Ascending aorta (tissue), 2 donors: ENCODE measurements at places on chromosomes 3 and 15. TPM values are rescaled to one million over a fixed set of nuclear protein-coding genes. Genes with fewer than 3 reads are reported as not detected.
A peak's percentile ranks its signal among the peaks of the same experiment; 100 is the strongest.

- DNase-seq: no peak
These were observed 310.5 kb upstream of the TPM1 start for GRCh38 chr15:62732078-62732477.

GRCh38 chr3:181695661-181696491 lies 15.8 kb upstream of the SOX2 start:
- no peak for DNase-seq

DNA sequence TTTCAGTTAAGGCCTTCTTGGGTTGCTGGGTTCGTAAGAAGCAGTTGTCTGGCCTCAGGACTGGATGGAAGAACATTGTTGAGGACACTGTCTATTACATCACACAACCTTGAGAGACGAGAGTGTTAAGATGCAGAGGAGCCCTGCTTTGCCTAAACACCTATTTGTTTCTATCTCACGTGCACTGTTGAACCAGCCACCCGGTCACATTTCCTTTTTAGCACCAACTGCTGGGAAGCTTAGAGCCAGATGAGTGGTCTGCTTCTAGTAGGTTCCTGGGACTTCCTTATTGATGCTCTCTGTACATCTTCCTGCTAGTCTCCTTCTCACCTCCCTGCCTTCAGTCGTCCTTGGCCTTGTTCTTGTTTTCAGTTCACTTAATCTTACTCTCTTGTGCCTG lies 22.3 kb downstream of the CAND2 start:
- DNase-seq: no peak

DNA sequence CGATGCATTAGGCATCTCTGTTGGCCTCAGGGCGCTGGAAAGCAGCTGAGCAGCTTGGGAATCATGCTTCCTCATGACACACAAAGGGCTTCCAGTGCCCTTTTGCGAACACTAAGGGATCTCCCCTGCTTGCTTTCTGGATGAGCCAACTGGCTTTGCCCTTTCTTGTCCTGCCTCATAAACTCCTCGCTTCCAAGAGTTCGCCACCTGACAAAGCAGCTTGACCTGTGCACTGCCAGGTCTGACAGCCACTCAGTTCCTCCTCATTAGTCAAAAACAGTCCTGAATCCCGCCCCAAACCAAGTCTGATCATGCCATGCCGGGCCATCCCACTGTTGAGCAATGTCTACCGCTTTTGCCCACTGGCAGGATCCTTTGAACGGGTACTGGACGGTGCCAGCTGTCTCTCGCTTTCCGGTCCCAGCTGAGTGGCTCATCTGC lies 265.4 kb upstream of the LYSMD4 start:
- no peak for DNase-seq

DNA sequence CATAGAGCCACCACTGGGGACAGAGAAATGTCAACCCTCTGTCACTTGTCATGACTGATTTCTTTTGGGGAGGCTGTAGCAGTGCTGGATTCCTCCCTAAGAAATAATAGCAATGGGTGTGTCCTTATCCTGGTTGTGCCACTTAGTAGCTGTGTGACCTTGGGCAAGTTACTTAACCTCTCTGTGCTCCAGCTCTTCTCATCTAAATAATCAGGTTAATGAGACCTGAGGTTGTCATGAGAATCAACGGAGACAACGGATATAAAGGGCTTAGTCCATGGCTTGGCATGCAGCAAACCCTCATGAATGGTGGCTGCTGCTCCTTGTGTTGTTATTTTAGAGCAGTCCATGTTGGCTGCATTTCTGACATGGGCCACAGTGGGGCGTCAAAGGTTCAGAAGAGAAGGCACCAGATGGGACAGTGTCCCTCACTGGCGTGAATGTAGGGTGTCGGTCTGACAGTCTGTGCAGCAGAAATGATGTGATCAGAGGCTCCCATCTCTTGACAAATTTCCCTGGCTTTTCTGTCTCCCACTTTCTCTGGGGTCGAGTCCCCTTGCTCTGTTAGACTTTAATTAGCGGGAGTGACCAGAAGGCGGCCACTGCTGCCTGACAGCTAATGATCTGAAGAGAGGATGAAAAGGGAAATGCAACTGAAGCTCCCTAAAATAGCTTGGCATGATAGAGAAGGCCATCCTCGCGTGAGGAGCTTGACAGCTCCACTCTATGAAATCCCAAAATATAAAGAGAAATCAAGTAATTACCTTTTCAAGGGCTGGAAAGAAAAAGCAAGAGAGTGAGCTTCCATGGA lies 209.4 kb downstream of the CADPS start:
- DNase-seq: peak; percentile 68

GRCh38 chr15:61141497-61142125 lies 87.5 kb downstream of the RORA start:
- DNase-seq: no peak

GRCh38 chr3:189534531-189534930 lies 96.7 kb upstream of the TP63 start:
- no peak for DNase-seq

- peak; percentile 22 for DNase-seq
These were observed 36.8 kb downstream of the TRANK1 start for GRCh38 chr3:36907911-36908646.

GRCh38 chr3:129657261-129658046 lies 51.0 kb upstream of the PLXND1 start:
- no peak for DNase-seq

GRCh38 chr15:77224352-77224751 lies 153.4 kb upstream of the TSPAN3 start:
- no peak for DNase-seq

- no peak for DNase-seq
These were observed 48.8 kb upstream of the HEG1 start for GRCh38 chr3:125104639-125105038.

- DNase-seq: no peak
These were observed 258.7 kb downstream of the SLCO3A1 start for GRCh38 chr15:92112180-92112579.

GRCh38 chr15:29699791-29700190 lies 122.5 kb downstream of the TJP1 start:
- no peak for DNase-seq

DNA sequence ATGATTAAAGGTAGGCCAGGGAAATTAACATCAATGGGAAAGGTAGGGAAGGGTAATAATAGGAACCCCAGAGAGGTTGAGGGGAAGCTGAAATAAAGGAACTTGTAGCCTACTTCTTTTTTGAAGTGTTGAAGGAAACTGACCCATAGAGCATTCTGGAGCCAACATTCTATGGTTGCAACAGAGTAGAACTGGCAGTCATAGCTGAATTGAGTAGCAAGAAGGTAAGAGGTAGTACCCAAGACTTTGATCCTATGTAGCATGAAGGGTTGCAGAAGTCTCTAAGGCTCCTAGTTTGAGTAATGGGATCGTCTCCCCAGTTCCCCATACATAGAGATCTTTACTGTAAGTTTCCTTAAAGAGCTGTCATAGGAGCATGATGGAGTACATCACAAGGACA lies 7.4 kb upstream of the ZNF774 start:
- DNase-seq: no peak

- DNase-seq: no peak
These were observed 3.9 kb downstream of the EPM2AIP1 start for GRCh38 chr3:36989005-36989404.

GRCh38 chr3:64686446-64686908 lies 1.3 kb downstream of the ADAMTS9 start:
- peak; percentile 79 for DNase-seq

DNA sequence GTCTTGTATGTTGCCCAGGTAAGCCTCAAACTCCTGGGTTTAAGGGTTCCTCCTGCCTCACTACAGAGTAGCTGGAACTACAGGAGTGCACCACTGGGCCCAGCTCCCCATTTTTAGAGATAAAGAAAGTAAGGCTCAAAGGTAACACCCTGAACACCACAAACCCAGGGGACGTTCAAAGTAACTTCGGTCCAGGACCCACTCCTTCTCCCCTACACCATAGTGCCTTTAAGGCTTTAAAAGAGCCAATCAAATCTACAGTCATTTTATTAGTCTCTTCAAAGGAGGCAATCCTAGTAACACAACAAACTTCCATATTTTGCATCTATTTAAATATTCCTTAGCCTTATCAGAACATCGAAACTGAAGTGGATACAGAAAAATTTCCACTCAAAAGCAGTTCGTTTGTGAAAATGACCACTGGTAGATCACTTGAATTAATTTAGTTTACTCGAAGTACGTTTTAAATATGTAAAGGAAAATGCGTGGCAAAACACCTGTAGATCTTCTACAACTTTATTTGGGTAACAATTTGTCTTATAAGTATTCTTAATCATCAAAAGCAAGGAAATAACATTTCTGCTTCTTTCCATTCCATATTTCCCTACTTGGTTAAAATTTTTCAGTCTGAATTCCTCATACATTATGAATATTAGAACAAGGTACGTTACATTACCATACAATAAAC lies 1.8 kb downstream of the STAG1 start:
- no peak for DNase-seq

DNA sequence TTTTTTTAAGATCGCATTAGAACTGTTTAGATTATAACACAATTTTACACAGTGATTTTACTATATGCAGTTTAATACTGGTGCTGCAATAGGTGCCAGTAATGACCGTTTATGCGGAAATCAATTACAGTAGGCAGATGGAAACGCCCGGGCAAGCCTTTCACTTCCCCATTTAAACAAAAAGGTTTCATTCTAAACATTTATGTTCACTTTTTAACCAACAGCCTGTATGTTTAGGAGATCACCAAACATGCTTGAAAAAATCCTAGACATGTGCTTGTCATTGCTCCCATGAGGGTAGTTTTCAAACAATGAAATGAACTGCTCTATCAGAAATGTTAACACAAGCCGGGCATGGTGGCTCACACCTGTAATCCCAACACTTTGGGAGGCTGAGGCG lies 2.7 kb downstream of the BNIP2 start:
- DNase-seq: no peak

GRCh38 chr3:110656394-110657025 lies 415.1 kb upstream of the NECTIN3 start:
- no peak for DNase-seq

DNA sequence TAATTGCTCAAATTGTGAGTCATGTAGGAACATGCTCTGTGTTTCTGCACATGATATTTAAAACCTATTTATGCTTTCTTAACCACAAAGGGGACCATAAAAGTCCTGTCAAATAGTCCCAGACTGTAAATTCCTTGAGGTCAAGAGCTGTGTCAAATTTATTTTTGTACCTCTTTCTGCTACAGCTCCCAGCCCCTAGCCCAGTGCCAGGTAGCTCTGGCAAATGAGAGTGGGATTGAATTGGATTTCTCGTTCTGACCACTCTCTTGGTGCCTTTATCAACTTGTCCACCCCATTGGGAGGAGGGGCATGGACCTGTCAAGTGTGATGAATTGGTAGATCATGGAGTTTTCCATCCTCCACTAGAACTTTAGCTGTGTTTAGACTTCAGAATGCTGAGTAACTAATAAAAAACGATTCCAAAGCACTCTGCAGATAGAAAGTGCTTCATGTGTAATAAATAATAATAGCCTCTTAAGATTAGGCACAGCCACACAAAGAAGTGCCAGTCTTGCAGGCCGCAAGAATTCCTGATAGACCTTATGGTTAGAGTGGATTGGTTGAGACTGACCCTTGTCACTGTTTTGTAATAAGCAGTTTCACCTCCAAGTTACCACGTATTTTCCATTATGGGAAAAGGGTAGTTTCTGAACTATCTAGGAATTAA lies 120.4 kb downstream of the LPP start:
- no peak for DNase-seq

Gene FEZF2
- total RNA-seq: not detected

Gene DUOX1
- total RNA-seq: 2.7 TPM

Gene FAM3D
- not detected for total RNA-seq

Gene SCAP
- 155 TPM for total RNA-seq

Gene MAGEL2
- total RNA-seq: 0.11 TPM

Gene SPINT1
- 1.5 TPM for total RNA-seq

Gene PLA1A
- total RNA-seq: 15.0 TPM

Gene SKOR1
- total RNA-seq: not detected
